Esophagus squamous epithelium (tissue), 5 donors: ENCODE measurements at places on chromosomes 4 and X. TPM values are rescaled to one million over a fixed set of nuclear protein-coding genes. Genes with fewer than 3 reads are reported as not detected.

Gene CXCL3
- not detected for total RNA-seq

Gene NOP14
- total RNA-seq, result 22.6 TPM

Gene ZMYM3
- 8.9 TPM for total RNA-seq

Gene SOWAHD
- not detected for total RNA-seq

DNA sequence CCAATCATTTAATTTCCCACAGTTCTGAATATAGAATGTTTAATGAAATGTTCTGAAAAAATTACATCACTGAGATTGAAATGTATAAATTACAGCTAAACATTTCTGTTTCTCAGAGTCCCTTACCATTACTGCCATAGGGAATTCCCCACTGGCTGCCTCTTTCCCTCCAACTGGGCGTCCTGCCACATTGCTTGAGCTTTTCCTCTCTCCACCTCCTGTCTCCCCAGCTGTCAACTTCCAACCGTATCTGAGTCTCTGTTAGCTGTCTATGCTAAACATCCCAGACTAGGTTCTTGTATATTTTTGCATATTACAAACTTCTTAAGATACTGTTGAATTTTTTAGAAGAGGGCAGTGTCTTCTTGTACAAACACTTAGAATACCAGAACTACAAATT lies 407.3 kb upstream of the SLIT2 start:
- no peaks in the 10 kb centered on the region for H3K27me3 ChIP-seq
- no peak overlapping the region for H3K27ac ChIP-seq
- no peaks in the 10 kb centered on the region for H3K4me1 ChIP-seq
- no peaks in the 10 kb centered on the region for H3K36me3 ChIP-seq
- no peak overlapping the region for H3K4me3 ChIP-seq

- no peaks in the 10 kb centered on the region for H3K27me3 ChIP-seq
- H3K4me1 ChIP-seq, result no peaks in the 10 kb centered on the region
- no peaks in the 10 kb centered on the region for H3K36me3 ChIP-seq
- H3K4me3 ChIP-seq, result no peak within 1 kb of the TSS
These were observed at the start of gene DSPP for GRCh38 chr4:87608229-87608628. TSS of gene DSPP (plus strand) at chr4:87608529. CDS start at chr4:87610909, 2,380 bp downstream.

DNA sequence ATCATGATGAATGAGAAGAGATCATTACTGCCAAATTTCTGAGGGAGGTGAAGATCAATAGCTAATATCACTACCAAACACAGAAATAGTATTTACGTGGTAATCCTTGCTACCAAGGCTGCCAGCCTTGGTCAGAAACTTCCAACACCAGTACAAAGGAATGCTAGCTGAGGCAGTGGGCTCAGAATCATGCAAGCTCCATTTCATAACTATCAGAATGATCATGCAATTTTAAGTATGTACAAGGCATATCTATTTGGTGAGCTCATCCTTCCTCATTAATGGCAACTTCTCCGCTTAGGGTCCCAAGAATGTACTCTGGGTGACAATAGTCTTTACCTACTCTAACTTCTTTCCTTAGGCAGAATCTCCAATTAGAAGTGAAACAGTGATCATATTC lies 135.0 kb downstream of the GPC3 start:
- no peak overlapping the region for H3K4me3 ChIP-seq
- no peaks in the 10 kb centered on the region for H3K27me3 ChIP-seq
- no peaks in the 10 kb centered on the region for H3K36me3 ChIP-seq
- H3K27ac ChIP-seq, result no peak overlapping the region
- DNase-seq, result no peak

DNA sequence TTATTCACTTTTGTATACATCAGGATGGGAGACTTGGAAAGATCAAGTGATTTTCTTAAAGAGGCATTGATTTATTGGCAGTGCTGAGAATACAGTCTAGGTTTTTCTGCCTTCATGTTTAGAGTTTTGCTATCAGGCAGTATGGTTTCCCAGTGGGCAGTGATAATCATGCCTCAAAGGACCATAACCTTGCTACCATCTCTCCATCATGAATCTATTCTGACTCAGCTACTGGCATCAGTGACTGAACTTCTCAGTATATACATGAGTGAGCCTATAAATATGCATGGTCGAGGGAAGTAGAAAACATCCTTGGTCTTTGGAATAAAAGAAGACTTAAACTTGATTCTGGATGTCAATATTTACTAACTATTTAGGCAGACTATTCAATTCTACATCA lies 562.0 kb upstream of the AADAT start:
- H3K4me1 ChIP-seq, result no peaks in the 10 kb centered on the region
- H3K36me3 ChIP-seq, result no peaks in the 10 kb centered on the region
- no peak overlapping the region for H3K27ac ChIP-seq

DNA sequence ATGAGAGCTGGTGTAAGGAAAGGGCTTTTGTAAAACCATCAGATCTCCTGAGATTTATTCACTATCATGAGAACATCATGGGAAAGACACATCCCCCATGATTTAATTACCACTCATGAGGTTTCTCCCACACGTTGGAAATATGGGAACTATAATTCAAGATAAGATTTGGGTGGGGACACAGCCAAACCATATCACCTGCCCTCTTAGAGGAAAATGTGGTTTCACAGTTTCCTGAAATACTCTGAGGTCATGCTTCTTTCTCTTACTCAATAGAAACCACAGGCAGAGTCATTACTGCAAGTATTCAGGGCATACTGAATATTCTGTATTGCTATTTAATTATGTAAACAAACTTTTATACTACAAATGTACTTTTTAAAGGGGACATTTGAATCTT lies 1453.3 kb downstream of the PCDH18 start:
- no peaks in the 10 kb centered on the region for H3K36me3 ChIP-seq
- H3K4me1 ChIP-seq, result no peaks in the 10 kb centered on the region
- no peak for DNase-seq
- H3K27ac ChIP-seq, result no peak overlapping the region
- no peak overlapping the region for H3K4me3 ChIP-seq
- H3K27me3 ChIP-seq, result no peaks in the 10 kb centered on the region

GRCh38 chr4:147633113-147633512 lies 15.9 kb downstream of the TMEM184C start:
- no peak overlapping the region for H3K4me3 ChIP-seq
- no peak overlapping the region for H3K27ac ChIP-seq
- H3K27me3 ChIP-seq, result no peaks in the 10 kb centered on the region
- H3K4me1 ChIP-seq, result no peaks in the 10 kb centered on the region

DNA sequence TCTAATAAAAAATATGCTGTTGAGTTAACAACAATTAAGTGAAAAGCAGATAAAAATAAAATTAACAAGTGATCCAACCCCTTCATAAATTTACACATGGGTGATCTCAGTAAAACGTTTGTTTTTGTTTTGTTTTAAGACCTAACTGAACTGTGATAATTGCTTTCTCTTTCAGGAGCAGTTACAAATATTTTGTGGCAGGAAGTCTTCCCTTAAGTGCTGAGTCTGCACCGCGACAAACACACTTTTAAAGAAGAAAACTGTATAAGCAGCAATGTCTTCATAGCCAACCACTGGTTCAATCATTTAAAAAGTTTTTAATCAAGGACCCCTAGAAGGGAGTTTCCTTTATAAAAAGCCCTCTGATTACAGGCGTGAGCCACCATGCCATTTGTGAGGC lies 53.7 kb upstream of the NFKB1 start:
- no peak overlapping the region for H3K27ac ChIP-seq
- H3K4me3 ChIP-seq, result no peak overlapping the region
- no peaks in the 10 kb centered on the region for H3K4me1 ChIP-seq
- H3K27me3 ChIP-seq, result no peaks in the 10 kb centered on the region

- no peak for DNase-seq
- no peaks in the 10 kb centered on the region for H3K27me3 ChIP-seq
- no peaks in the 10 kb centered on the region for H3K36me3 ChIP-seq
- H3K4me3 ChIP-seq, result no peak overlapping the region
- H3K4me1 ChIP-seq, result no peaks in the 10 kb centered on the region
These were observed 13.5 kb downstream of the NSUN7 start for GRCh38 chr4:40763228-40763716.
